M059J (cell line): ENCODE measurements at places on chromosomes 2 and 18. TPM values are rescaled to one million over a fixed set of nuclear protein-coding genes. Genes with fewer than 3 reads are reported as not detected.

Gene CERKL
- 0.81 and 2.2 TPM in 2 replicates for total RNA-seq

Gene SLC4A3
- total RNA-seq, result 1.2 and 2.6 TPM in 2 replicates

Gene PLCD4
- 0.34 and 0.39 TPM in 2 replicates for total RNA-seq

- DNase-seq, result peak; percentile 52
These were observed 110.9 kb downstream of the STK39 start for GRCh38 chr2:168136392-168136977.

DNA sequence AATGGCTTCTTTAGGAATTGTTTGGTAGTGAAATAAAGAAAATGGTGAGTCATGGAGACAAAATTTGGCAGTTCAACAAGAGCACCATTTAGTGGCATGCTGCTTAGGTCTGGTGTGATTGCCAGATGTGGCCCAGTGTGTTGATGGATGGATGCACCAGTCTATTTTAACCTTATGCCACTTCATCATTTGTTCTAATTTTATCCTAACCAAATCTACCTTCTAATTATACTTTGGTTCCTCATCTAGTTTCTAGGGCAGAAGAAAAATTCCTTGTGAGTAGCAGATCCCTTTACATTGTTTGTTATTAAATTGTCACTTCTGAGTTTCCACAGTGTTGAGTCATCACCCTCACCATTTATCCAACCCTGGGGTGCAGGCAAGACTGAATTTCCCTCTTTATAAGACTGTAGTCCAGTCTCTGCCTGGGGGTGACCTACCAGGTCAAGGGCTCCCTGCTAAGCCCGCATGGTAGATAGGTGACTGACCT is 32.5 kb downstream of the NABP1 start:
- peak; percentile 81 for DNase-seq

DNA sequence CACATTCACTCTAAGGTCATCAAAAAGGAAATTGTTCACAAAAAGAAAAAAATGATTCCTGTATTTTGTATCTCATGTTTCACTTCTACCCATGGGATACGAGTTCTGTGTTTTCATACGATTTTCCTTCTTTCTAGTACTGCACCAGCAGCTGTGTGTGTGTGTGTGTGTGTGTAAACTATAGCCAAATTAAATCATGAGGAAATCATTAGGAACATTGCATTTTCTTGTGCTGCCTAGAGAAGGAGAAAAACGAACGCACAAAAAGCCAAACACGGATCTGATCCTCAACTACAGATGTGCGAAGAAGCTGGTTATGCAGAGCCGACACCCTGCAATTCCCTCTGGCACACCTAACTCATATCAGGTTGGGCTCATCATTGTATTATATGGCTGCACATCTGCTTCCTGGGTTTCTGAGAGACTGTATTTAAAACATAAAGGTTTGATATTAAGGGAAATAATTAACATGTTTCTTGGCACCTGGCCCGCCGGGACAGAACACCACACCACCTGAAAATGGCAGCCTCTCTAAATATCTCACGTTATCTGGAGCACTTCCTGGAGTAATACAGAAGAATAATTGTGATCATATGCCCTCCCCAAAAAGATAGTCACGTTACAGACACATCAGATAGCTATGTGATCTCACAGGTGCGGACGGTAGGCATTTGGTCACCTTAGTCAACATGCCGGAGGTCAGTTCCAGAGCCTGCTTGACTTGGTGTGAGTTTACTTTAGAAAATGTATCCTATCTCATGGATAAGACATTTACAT is 586.3 kb upstream of the SALL3 start:
- no peak for DNase-seq

- no peak for DNase-seq
These were observed 352.5 kb downstream of the ARHGAP15 start for GRCh38 chr2:143481733-143482132.

DNA sequence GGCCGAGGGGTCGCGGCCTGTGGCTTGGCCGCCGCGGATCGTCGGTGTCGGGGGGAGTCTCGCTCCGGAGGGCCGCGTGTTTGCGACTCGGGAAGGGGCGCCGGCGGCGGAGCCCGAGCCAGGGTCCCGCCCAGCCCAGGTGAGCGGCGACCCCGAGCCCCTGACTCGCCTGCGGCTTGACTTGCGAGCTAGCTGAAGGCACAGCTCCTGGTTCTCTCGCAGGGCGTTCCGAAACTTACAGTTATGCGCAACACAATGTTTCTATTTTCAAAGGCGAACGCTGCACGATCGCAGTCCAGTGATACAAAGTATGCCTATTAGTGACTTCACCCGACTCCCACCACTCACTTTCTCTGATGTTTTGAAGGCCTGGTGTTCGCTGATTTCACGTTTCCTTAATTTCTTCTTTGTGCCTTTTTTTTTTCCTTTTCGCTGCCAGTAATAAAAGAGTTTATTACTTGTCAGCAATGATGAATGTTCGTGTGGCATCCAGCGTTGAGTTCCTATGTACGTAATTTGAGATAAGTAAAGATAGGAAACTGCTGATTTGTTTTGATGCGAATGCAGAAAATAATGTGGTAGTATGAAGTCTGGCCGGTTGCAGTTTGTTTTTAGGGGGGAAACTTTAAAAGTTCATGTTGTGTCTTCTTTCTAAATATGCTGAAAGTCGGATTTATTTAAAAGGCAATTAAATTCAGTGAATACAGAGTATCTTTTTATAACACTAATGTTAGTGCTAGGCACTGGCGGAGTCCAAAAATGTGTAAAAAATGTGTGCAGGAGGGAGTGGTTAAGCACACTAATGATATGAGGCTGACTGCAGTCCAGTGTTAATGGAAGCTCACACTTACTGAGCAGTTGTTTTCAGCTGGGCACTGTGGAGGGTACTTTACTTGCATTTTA is 706 bp downstream of the UBXN2A start:
- peak; percentile 64 for DNase-seq

GRCh38 chr2:11080253-11081115 is 74.8 kb upstream of the SLC66A3 start:
- DNase-seq, result no peak

- no peak for DNase-seq
These were observed 2.4 kb upstream of the CHST10 start for GRCh38 chr2:100419915-100420314.
